Vagina (tissue), 2 donors: ENCODE measurements at places on chromosomes 5 and 9.

DNA sequence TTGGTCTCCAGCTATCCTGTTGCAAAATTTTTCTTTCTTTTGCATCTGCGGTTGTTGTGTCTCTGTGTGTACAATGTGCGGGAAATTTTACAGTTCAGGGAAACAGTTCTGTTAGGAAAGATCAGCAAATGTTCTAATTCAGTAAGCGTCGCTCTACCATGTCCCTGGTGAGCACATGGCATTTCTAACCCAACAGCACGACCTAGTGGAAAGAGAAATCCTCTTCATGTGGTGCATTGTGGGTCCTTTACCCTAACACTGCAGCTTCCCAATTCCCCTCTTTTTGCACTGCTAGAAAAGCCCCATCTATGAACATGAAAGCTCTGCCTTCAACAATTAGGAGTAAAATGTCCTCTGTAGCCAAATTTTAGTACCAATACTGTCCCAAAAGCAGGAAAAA is 974.2 kb upstream of the CDH9 start:
- no peak for DNase-seq

GRCh38 chr9:125690679-125691078 is 16.3 kb downstream of the MAPKAP1 start:
- no peak for DNase-seq

GRCh38 chr5:96297867-96298266 is 135.2 kb downstream of the PCSK1 start:
- no peak for DNase-seq

DNA sequence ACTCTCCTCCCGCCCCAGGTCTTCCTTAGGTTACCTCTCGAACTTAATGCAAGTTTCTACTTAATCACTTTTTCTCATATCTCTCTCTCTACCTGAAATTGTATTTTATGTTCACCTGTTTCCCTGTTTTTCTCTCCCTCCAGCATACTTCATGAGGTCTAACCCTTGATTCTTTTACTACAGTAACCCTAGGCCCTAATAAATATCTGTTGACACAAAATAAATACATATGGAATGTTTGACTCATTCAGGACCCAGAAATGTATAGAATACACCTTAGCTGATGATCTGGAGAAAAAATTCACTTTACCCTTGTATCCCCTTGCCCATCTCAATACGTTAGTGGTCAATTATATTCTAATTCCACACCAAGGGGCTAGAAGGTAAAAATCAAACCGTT is 250.9 kb upstream of the PTGER4 start:
- DNase-seq = no peak

DNA sequence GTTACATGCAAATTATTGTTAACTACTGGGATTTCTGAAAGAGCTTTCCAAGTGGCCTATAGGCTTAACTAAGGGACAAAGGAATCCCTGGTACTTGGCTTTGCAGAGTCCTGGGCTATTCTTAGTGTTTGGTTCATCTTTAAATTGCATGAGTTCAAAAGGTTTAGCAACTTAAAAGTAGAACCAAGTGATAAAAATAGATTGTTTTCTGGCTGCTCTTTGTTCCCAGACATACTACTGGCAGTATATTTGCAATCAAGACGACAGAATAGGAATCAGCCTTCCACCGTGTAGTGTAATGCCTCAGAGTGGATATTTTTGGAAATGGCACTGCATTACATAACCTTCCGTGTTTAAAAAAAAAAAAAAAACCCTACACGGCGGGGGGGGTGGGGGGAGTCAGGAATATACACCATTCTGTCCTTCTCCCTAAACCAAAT is 1.0 kb downstream of the NREP start:
- no peak for DNase-seq

GRCh38 chr5:159017786-159018185 is 81.9 kb downstream of the EBF1 start:
- DNase-seq = no peak

- DNase-seq = no peak
Measured at GRCh38 chr5:117327511-117327910, 752.9 kb upstream of the SEMA6A start.

DNA sequence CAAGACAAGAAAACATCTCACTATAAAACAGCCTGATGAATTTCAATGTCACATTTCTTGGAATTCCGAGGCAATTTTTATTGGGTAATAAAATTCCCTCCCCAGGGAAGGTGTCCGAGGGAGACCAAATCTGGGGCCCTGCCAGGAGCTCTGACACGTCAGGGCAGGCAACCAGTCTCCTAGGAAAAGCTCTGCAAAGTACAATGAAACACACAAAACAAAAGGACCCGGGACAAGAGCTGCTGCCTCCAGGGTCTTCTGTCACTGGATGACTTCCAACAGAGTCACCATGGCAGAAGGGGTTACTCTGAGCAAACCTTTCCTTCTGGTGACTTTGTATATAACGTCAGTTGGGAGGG is 50.8 kb downstream of the SAXO1 start:
- DNase-seq = no peak

GRCh38 chr9:123455187-123455586 is 99.2 kb downstream of the CRB2 start:
- DNase-seq = no peak

- DNase-seq = no peak
Measured at GRCh38 chr9:85547599-85547998, 194.2 kb downstream of the AGTPBP1 start.

GRCh38 chr5:40503439-40503838 is 176.3 kb upstream of the PTGER4 start:
- no peak for DNase-seq

DNA sequence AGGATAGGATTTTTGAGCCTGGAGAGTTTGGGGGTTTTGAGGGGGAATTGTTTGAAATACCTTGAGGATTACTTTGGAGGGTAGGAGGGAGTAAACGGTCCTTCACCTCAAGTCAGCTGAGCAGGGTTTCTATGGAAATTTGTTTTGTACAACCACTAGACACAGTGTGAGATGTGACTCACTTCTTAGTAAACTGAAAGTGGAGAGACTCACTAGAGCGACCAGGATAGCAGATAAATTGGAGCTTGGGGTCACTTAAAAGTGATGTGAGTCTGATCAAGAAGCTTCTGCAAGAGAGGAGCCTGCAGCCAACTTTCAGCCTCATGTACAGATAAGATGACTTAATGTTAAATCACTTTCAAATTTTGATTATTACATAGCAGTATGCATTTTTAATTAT is 1945.9 kb upstream of the NUDT12 start:
- no peak for DNase-seq
